Activated naive CD4-positive, alpha-beta T cell treated with anti-CD3 and anti-CD28 coated beads, Interleukin-2, amount 50 U/mL, for 16 hours (primary cell): ENCODE measurements at places on chromosomes 7 and 10.

DNA sequence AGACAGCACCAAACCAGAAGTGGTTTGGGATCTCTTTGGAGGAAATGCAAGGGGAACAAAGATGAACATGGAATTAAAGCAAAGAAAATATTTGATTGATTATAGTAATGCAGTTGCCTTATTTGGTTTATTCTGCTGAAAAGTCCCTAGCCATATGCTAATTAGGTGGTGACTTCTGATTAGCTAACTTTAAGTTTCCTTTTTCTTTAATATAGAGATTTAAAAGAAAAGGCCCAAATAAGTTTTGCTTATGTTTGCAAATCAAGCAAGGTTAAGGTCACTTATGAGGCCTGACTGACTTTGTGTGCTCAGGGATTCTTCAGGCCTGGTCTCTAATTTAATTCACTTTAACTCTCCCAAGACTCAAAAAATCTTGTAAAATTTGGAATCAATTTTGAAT is 6.2 kb upstream of the ANKRD22 start:
- no peak for DNase-seq

DNA sequence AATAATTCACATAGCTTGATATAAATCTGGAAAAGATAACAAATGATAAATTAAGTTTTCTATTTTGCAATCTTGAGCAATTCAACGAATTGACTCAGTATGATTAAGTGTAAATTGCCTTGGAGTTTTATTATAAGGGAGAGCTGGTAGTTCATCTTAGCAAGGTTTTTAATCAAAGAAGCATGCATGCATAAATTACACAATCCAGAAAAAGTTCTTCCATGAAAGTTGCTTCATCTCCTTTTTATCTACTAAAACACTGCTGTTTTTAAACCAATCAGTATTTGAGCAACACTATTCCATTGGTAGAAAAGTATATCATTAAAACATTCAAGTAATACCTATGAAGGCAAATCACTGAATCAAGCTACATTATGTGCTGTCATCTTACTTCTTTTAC is 47.6 kb downstream of the POT1 start:
- DNase-seq: no peak

DNA sequence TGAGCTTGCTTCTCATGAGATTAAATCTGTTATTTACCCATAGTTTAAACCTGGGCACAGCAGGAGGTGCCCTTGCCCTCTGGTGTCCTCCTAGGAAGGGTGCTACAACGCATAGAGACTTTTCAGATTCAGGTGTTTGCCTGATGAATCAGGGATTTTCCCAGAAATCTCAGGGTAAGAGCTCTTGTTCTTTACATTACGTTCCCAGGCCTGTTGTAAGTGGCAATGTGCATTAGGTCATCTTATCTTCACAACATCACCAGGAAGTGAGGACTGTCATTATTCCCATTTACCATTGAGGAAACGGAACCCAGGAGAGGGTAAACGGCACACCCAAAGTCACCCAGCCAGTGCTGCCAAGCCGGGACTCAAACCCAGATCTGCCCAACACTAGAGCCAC is 73.0 kb downstream of the NHLRC2 start:
- DNase-seq: no peak

- no peak for DNase-seq
Measured at GRCh38 chr7:8714791-8715190, 281.4 kb downstream of the NXPH1 start.

DNA sequence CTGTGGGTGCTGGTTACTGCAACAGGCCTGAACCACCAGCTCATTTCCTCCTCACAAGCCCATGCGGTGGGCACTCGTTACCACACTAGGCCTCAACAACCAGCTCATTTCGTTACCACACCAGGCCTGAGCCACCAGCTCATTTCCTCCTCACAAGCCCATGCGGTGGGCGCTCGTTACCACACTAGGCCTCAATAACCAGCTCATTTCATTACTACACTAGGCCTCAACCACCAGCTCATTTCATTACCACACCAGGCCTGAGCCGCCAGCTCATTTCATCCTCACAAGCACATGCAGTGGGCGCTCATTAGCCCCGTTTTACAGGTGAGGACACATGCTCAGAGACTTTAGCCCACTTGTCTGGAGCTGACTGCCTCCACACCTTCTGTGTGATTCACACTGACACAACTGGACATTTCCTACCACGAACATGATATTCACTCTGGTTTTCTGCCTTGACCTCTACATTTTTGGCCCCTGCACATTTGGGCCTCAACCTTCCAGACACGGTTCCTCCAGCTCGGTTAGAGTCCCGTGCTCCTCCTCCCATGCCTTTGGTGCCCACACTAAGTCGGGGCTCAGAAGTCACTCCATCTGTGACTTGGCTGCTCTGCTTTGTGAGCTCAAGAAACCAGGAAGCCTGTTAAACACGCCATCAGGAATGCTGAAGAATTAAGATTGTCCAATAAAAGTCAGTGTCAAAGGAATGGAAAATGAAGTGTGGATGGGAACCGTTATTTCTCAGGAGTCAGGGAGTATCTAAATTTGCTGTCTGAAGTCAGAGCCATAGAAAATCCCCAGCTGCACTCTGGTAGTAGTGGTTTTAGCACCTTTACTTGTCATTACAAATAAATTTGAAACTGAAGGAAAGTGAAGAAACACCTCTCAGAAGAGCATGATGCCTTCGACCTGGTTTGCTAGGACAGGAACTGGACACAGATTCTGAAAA is 55.8 kb upstream of the LANCL2 start:
- DNase-seq: no peak

GRCh38 chr10:79084972-79085597 is 16.3 kb downstream of the ZMIZ1 start:
- no peak for DNase-seq

GRCh38 chr7:114530057-114530611 is 115.5 kb downstream of the FOXP2 start:
- DNase-seq: no peak

DNA sequence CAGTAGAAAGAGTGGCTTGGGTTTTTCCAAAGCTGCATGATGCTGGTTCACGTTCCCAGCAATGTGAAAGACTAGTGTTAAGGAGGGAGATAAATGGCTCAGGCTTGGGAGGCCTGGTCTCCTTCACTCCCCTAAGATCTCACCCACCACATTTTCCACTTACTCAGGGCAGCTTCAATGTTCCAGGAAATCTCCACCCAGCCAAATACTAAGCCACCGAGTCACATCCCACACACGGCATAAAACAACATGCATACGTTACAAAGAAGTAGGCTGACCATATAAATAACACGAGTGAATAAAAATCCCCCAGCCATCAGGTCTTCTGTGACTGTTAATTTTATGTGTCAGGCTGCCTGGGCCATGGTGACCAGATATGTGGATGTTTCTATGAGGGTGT is 303.5 kb downstream of the SFMBT2 start:
- DNase-seq: no peak
